ENCODE measurements at places on chromosomes 4 and X.

DNA sequence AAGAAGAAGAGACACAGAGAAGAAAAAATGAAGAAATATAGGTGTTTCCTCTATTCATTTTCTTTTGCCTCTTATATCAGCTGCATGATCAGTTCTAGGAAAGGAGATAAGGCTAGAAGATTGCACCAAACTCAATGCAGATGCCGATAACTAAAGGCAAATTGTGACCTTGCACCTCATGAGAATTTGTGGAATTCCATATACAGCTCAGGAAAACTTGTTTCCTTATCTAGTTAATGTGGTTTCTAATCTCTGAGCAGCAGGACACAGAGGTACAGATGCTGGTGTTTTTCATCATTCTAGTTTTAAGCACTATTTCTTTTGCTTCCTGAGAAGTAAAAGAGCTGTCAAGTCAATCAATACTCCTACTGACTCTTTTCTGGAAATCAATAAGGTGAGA lies 104.6 kb upstream of the NWD2 start:
- no peak for DNase-seq

DNA sequence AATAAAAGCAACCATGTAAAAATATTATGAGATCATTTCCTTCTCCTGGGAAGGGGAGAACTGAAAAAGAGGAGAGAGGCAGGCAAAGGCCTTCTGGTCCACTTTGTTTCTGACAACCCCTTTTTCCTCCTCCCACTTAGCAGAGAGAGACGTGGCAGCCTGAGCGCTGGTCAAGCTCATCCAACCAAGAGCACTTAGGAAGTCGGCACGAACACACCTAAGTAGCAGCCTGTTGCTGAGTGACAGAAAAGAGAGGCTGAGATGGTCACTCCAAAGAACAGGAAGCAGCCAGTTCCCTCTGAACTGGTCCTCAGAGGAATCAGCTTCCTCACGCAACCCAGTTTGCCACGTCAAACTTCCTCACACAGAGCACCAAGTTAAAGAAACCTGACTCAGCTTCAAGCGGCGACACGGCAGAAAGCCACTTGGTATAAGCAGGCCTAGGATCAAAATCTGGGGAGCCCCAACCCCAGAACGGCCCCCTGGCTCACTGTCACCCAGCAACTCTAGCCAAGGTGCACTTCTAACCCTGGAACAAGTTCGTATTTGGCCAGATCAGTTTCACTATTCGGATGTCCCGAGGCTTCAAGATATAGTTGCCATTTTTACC lies 861 bp downstream of the SEC24D start:
- DNase-seq = peak; percentile 91

DNA sequence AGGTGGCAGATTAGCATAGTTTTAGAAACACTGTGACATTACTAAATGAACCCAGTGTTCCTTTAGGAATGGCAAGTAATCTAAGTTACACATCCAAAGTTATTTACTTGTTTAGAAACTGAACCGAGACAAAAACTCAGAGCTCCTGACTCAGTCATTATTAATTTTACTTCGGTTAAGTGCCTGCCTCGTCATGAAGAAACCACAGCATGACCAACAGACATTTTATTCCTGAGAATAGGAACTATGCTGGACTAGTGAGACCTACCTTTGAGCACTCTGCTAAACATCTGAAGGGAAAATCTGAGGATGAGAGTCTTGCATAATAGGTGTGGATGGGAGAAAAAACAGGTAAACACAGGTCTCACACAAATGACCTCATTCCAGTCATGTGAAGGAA lies 2.5 kb downstream of the BEX1 start:
- DNase-seq = no peak

DNA sequence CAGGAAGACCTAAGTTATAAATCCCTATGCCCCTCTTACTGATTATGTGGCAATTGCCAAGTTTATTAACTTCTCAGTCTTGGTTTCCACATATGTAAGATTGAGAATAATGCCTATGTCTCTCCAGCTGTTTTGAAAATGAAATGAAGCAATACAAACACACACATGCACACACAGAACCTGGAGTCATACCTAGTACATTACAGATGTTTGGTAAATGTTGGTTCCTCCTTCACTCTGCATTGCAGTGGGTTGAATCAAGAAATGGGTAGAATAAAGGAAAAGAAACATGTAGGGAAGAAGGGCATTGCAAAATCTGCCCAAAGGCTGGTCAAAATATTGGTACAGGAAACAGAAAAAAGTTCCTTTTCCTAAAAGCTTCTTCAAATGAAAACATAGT lies 309.9 kb upstream of the EMCN start:
- no peak for DNase-seq

DNA sequence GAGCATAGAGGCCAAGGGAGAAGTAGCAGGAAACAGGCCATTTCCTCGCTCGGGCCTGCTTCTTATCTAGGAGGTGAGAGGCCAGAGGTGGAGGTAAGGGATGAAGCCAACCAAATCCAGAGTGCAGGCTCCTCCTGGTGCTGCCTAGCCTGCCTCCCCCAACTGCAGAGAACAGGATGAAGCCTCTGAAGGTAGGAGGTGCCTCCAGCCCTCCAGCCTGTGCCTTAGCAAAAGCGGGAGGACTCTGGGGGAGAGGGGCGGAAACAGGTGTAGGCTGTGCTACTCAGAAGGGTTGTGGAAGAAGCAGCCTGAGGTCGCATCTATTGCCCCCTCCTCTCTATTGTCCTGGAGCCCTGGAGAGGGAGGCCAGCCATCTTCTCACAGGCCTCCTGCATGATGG lies 2.9 kb upstream of the MTM1 start:
- DNase-seq = no peak

DNA sequence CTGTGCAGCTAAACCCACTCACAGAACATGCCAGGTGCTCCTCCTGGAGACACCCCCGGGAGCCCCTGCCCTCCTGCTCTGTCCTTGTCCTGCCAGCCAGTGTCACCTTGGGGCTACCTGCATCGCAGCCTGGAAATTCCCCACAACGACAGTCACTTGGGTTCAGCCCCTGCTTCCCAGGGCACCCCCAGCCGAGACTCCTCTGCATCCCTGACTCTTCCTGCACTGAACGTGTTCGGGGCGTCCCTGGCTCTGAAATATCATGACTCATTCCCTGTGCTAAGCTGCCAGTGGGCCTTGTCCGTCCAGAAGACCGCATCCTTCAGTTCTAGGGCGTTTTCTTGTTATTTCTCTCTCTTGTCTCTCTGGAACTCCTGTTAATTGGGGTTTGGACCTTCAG lies 5.8 kb downstream of the CFAP99 start:
- DNase-seq = no peak

GRCh38 chr4:36303426-36304137 lies 22.2 kb downstream of the DTHD1 start:
- DNase-seq = no peak

GRCh38 chr4:119210775-119211174 lies 1.7 kb upstream of the USP53 start:
- no peak for DNase-seq

DNA sequence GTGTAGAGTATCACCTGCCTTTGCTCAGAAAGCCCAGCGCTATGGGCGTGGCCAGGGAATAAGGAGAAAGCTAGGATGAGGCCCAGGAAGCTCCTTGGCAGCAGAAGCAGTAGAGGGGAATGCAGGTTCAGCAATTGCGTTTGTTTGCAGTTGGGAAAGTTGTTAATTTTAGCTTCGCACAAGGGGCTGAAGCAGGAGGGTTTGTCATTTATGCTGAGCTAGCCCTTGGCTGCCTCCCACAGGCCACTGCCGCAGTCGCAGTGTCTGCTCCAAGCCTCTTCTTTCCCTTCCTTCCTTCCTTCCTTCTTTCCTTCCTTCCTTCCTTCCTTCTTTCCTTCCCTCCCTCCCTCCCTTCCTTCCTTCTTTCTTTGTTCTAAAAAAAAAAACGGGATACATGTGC lies 21.5 kb downstream of the FRMPD3 start:
- no peak for DNase-seq

DNA sequence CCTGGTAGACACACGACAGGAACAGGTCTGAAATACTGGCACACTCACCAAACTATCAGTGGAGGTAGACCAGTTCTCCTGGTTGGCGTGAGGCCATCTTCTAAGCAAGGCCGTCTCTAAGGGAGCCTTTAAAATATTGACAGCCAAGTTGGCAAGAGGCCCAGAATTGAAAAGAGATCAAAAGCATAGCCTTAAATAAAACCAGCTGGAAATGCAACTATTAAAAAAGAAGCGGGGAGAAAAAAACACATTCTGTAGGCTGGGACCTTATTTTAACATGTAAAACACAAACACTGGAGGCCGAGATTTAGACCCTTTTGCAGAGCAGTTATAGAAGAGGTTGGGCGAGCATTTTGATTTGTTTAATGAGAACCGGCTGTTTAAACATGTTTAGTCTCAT lies 233.0 kb upstream of the CLNK start:
- no peak for DNase-seq

DNA sequence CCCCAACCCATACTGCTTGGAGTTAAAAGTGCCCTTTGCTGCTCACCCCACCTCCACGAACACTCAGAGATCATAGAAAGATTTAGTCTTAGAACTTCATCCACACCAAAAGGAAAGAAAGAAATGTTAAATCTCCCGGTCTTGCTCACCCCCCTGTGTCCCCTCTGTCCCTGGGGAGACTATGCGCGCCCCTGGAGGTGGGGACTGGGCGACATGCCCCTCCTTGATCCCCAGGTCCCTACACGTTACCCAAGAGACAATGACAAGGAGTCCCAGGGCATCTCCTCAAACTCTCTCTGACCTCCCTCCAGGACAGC lies 620 bp downstream of the ITM2A start:
- peak; percentile 10 for DNase-seq

DNA sequence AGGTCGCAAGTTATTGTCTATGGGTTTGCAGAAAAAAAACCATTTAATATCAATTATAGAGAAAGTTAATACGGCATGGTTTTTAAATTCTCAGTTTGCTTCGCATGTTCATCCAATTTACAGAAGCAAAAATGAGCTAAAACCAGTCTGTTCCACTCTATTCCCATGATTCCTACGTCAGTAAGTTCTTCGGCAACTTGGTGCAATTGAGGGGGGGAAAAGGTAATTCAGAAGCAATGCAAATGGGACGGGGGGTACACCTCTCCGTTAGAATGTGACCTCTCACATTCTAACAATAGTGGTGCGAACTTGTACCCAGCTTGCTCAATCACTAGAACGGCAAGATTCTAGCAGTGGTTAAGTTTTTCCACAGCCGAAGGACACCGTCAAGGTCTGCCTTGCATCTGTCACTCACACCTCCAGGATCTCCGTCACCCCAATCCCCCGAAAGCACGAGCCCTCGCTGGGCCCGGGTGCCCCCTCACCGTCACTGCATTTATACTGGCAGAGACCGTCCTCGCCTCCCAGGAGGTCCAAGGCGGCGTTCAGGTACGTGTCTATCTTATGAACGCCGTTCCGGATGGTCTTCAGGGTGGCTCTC lies 653 bp downstream of the PLA2G12A start:
- DNase-seq = peak; percentile 11

DNA sequence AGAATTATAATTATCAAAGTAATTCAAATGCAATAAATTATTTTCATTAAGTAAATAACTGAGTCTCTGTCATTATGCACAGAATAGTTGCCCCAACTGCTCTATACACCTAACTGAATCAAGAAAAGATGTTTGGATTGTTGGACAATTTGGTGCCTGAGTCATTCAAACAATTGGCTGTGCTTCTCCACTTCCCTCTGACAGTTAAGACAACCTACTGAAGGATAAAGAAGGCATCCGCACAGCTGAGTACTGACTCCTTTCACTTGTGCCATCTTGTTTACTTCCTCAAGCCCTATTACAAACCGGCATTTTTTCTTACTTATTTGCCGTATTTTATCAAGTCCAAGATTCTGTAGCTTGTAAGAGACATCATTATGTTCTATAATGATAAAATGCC lies 110.6 kb upstream of the C1QTNF7 start:
- no peak for DNase-seq

- DNase-seq = no peak
These were observed 53.9 kb upstream of the TENM3 start for GRCh38 chr4:182189103-182189878.

DNA sequence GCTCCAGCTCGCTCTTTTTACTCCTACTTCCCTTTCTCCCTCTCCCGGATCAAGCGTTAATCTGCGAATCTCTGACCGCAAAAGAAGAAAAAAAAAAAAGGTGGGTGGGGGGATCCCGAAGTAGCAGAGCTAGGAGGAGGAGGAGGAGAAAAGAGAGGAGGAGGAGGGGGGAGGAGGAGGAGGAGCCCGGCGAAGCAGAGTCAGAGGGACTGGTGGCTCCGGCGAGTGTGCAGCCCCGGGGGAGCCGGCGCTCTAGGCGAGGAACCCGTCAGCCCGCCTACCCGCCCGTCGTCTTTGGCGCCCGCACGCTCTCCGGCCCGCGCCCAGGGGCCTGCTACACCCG lies at the start of gene NHSL2:
Gene NHSL2 (plus strand): TSS at position 203 of the 343 bp plus-strand sequence.
- no peak for DNase-seq

GRCh38 chr4:11624370-11624769 lies 195.7 kb upstream of the HS3ST1 start:
- DNase-seq = no peak

DNA sequence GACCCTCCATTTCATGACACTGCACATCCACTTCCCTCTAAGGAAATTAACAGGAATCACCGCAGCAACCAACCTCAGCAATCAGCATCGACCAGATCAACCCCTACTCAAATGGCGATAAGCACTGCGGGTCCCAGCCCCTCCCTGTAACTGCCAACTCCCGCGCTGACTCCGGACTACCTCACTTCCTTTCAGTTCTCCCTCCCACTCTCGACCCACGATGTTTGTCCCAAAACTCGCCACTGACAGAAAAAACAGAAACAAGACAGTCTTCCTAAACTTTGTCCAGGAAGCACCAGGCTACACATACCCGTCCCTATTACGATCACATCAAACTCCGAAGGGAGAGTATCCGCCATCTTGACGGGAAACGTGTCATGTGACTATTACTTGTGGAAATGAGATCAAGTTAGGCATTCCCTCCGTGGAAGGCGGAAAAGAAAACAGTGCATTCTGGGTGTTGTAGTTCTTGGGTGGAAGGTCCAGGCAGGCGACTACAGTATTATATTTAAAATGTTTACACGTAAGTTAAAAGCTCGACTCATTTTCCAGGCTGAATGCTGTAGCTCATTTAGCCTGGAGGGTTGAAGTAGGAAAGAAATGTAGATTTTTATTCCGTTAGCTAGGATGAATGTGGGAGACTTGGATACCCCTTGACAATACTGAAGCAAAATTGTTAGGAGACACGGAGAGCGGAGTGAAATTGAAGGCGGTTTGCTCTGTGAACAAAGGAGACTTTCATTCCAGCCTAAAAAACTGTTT lies at the start of gene CHM:
Gene CHM (minus strand): TSS at position 385 of the 762 bp plus-strand sequence. CDS start 26 bp downstream, at position 359.
- DNase-seq = peak; percentile 81
